Suppressor macrophage (primary cell): ENCODE measurements at places on chromosomes 5 and 9.
A peak's percentile ranks its signal among the peaks of the same experiment; 100 is the strongest.

DNA sequence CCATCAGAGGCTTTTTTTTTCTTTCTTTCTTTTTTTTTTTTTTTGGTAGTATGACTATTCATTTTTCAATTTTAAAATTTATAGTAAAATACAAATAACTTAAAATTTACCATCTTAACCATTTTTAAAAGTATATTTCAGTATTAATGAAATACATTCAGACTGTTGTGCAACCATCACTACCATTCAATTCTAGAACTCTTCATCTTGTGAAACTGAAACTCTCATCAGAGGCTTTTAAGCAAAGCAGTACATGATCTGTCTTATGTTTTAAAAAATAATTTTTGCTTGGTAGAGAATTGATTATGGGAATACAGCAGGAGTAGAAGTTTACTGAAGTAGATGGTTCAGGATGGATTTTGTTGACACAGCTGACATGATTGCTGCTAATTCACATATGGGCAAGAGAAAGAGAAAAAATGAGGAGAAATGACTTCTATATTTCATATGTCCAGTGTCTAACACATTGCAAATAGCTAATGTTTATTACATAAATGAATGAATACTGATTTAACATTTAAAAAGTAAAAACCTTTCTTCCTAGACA is 13.4 kb downstream of the ELOVL7 start:
- no peak for DNase-seq

DNA sequence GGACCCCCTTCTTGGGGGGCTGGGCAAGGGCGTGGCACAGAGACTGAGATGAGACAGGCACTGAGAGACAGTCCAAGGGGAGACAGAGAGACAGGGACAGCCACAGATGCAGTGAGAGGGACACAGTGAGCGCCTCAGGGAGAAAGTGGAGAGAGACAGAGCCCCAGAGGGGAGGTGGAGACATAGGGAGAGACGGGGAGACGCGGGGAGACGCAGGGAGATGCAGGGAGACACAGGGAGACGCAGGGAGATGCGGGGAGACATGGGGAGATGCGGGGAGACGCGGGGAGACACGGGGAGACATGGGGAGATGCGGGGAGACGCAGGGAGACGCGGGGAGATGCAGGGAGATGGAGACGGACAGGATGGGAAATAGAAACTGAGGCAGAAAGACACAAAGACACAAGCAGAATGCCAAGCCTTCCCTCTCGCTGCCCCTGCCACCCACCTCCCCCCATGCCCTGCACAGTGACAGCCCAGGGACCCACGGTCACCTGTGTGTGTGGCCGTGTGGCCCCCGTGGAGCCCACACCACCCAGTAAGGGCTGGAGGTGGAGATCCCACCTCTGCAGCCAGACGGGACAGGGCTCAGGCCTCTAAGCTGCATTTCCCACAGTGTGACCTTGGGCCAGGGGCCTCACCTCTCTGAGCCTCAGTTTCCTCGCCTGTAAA is 8.8 kb downstream of the FIBCD1 start:
- DNase-seq, result no peak

DNA sequence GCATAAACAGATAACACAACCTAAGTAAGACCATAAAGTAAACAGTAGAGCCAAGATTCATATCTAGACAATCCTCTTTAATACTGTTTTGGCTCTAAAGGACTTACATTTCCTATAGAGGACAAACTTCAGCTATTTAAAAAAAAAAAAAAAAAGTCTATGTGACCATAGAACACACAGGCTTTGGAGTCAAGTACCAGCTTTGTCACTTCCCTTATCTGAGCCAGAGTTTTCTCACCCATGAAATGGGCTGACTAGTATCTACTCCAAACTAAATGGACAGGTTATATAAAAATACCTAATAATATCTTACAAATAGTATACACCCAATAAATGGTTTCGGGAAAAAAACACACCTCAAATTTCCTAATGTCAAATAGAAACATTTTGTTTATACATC is 81.3 kb downstream of the STRBP start:
- no peak for DNase-seq

GRCh38 chr5:80884929-80885328 is 75.2 kb upstream of the RASGRF2 start:
- DNase-seq, result peak; percentile 8

DNA sequence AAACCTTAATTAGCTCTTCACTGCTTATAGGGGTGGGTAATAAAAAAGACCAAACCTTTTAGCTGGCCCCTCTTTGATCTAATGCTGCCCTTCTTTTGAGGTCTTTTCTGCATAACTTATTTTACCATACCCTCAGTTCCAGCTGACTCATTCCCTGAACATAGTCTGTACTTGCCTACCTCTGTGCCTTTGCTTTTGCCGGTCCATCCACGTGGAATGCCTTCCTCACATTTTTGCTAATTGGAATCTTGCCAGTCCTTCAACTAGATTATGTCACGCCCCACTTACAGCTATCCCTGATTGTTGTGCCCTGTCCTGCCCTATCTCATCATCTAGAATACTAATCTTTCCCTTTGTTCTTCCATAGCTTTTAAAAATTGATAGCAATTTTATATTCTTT is 44.2 kb downstream of the FAF2 start:
- DNase-seq, result no peak

- DNase-seq, result no peak
Observed at GRCh38 chr9:3241290-3241689, 284.5 kb downstream of the RFX3 start.

- no peak for DNase-seq
Observed at GRCh38 chr5:172568308-172568910, 72.7 kb upstream of the NEURL1B start.

DNA sequence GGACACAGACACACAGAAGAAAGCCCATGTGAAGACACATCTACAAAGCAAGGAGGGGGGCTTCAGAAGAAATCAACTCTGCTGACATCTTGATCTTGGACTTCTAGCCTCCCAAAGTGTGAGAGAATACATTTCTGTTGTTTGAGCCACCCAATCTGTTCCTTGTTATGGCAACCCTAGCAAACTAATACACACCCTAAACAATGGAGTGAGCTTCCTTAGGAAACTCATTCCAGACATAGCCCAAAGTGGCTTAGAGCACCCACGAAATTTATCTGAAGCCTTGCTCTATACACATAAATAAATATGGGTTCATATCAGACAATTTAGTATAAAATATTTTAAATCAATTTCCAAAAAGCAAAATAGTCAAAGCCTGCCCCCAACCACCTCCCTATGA is 7.6 kb upstream of the TBC1D2 start:
- no peak for DNase-seq

DNA sequence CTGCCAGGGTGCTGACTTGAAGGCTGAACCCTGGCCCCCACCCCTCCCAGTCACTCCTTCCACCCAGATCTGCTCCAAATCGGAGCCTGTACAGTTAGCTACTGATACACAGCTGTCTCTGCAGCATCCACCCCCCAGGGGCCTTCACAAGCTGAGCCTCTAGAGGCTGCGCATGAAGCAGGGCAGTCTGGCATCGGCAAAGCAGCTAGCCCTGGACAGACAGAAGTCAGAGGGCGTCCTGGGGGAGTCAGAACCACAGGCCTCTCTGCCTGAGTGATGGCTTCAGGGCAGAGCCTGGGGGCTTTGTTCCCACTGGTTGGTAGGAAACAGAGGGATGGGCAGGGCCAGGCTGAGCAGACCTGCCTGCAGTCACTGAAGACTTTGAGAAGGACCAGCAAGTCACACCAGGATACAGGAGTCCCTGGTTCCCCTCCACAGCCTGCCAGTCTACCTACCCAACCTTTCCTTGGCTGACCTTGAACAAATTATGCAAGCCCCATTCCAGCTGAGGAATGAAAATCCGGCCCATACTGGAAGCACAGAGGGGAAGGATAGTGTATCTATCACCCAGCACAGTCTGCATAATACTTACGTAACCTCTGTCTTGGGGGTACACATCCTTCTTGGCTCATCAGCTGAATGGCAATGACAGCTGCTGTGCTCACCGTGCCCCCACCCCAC is 8.8 kb downstream of the VDAC1 start:
- no peak for DNase-seq

- no peak for DNase-seq
Observed at GRCh38 chr5:178854284-178854683, 5.5 kb upstream of the ZNF354B start.

GRCh38 chr5:170791325-170791954 is 7.9 kb downstream of the GABRP start:
- peak; percentile 77 for DNase-seq

- no peak for DNase-seq
Observed at GRCh38 chr5:45261125-45261524, 435.1 kb downstream of the HCN1 start.

GRCh38 chr5:104016646-104017045 is 454.1 kb upstream of the NUDT12 start:
- no peak for DNase-seq

DNA sequence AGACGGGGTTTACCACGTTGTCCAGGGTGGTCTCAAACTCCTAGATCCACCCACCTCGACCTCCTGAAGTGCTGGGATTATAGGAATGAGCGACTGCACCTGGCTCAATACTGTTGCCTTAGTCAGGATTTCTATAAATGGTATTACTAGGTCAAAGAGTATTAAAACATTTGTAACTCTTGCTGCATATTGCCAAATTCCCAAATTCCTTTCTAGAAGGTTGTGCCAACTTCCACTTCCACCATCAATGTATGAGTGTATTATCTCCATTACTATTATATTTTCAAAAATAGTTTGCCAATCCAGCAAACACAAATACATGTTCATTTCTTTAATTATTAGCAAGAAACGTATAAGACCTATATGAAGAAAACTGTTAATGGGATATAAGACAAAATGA is 10.6 kb downstream of the PTGR1 start:
- no peak for DNase-seq

DNA sequence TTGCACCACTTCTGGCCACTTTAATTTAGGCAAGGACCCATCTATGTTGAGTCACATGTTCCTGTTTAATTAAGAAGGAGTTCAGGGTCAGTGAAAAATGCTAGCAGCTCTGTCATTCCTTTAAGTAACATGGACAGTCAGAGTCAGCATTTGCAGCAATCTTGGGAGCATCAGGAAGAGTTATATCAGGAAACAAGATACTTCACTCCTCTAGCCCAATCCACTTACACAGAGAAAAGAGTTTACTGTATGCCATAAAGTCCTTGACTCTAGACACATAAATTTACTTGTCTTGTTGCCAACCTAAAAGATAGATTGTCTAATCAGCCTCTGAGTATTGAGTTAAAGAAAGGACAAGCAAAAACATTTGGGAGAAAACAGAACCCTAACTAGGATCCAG is 266.7 kb downstream of the PJA2 start:
- DNase-seq, result no peak

DNA sequence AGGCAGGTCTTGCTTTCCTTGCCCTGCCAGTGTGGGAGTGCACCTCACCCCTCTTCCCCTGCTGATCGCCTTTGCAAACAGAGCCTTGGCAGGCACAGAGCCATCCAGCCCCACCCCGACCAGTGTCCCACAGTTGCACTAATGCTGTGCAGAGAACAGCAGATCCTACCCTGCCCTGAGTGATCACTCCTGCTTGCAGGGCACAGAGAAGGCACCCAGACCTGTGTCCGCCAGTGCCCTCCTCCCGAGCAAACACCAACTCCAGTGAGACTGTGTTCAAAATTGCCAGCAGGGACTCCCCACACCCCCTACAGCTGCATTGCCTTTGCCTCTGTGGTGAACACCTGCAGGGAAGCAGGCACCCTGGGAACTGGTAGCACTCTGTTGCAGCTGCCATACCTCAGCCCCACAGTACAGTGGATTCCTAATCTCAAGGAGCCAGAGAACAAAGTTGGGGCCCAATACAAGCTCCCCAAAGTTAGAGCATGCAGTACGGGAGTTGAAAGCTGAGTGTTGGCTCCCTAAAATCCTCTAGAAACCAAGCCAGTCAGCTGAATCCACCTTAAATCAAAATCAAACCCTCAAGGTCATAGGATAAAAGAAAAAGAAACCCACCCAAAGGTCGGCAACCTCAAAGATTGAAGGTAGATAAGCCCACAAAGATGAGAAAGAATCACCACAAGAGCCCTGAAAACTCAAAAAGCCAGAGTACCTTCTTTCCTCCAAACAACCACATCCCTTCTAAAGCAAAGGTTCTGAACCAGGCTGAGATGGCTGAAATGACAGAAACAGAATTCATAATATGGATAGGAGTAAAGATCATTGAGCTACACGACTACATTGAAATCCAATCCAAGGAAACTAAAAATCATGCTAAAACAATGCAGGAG is 92.9 kb upstream of the PIK3R1 start:
- no peak for DNase-seq

DNA sequence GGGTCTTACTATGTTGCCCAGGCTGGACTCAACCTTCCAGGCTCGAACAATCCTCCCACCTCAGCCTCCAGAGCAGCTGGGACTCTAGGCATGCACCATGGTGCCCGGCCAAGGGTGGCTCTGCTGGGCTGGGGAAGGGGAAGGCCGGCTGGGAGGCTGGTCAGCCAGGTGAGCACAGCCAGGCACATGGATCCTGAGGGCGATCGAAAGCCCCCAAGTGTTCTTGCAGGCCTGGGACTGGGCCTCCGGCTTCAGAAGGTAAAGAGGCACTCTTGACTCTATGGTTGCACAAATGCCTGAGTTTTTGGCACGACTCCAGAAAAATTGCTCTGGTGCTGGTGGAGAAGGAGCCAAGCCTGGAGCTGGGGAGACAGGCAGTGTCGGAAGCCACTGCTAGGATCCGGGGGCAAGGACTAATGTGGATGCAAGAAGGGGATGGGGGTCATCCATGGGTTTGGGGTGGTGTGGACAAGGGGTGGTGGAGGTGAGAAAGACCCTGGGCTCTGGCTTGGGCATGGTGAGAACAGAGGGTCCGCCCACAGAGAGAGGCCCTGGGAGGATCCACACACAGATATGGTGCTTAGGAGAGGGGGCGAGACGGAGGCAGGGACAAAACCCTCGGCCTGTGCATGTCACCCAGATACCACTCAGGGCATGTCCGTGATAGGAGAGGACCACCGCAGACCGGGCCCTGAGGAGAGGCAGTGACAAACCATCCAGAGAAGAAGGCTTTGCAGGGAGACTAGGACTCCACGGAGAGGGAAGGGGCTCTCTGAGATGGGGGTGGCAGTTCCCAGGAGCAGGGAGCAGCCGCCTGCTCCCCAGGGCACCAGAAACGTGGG is 51.1 kb upstream of the COL5A1 start:
- no peak for DNase-seq

DNA sequence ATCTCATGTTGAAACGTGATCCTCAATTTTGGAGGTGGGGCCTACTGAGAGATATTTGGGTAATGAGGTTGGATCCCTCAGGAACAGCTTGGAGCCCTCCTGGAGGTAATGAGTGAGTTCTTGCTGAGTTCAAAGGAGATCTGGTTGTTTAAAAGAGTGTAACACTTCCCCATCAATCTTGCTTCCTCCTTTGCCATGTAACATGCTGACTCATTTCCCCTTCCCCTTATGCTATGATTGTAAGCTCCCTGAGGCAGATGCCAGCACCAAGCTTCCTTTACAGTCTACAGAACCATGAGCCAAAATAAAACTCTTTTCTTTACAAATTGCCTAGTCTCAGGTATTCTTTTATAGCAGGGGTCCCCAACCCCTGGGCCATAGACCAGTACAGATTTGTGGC is 352.3 kb downstream of the SLCO4C1 start:
- DNase-seq, result peak; percentile 11
